Motor neuron (in vitro differentiated cells): ENCODE measurements at places on chromosomes 11 and 22. TPM values are rescaled to one million over a fixed set of nuclear protein-coding genes. Genes with fewer than 3 reads are reported as not detected.

DNA sequence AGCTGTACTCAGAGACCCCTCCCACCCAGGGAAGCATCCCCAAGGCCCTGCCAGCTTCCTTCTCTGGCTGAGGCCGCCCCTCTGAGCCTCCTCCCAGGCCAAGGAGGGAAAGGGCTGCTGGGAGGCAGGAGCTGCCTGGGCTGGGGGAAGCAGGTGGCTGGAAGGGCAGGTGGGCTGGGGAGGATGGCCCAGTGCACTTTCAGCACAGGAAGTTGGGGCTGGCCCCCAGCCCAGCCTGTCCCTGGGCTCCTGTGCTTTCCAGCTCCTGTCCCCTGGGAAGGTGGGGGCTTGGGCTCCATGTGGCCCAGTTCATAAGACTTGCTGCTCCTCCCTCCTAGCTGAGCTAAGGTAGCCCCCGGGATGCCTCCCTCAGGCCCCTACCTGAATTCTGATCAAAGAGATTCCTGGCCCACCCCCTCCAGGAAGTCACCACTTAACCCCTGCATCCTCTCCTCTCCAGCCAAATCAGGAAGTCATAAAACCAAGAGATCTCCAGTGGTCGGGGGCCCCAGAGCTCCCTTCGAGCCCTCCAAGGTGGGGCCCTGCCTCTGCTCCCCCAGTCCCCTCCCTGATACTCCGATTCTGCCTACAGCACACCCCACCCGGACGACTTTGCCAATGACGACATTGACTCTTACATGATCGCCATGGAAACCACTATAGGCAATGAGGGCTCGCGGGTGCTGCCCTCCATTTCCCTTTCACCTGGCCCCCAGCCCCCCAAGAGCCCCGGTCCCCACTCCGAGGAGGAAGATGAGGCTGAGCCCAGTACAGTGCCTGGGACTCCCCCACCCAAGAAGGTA lies 4.9 kb downstream of the PPP1CA start:
- no peak for ATAC-seq

MYO7A gene
- 2.9 and 4.0 TPM in 2 replicates for total RNA-seq

GRCh38 chr22:31400023-31400397 lies 606 bp downstream of the DRG1 start:
- ATAC-seq = no peak

DNA sequence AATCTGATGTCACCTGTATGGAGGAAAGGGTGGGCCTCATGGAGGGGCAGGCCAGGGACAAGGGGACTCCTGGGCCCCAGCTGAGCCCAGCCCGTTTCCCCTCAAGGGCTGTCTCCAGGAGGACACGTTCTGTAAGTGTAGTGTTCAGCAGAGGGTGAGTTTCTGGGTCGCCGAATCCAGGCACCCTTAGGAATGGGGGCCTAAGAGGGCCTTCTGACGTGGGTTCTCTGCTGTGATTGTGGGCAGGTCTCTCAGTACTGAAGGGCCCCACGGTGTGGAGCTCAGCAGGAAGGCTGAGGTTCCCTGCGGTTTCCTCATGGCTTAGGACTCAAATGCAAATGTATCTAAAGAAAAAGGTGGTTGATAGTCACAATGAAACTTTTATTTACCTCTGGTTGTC lies 6.5 kb downstream of the PTDSS2 start:
- ATAC-seq = no peak

DNA sequence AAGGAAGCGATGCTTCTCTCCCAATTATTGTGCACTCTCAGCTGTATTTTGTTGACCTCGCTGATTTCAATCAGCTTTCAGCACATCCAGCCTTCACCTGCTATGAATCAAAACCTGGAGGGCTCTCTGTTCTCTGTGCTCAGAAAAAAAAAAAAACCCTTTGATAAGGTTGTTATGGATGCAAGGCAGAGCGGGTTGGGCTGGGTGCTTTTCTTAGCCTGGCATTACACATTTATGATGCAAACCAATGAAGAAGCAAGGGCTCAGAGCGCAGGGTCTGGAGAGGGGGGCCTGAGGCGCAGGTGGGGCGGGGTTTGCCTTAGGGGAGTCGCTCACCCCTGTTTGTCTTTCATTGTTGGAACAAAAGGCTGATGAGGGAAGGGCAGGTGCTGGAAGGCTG lies 86.0 kb upstream of the CADM1 start:
- ATAC-seq = peak; percentile 69

- ATAC-seq = no peak
Observed at GRCh38 chr22:23875801-23876200, 18.1 kb downstream of the SLC2A11 start.

- peak; percentile 71 for ATAC-seq
Observed at GRCh38 chr11:19553683-19554333, 158.8 kb upstream of the NAV2 start.

DNA sequence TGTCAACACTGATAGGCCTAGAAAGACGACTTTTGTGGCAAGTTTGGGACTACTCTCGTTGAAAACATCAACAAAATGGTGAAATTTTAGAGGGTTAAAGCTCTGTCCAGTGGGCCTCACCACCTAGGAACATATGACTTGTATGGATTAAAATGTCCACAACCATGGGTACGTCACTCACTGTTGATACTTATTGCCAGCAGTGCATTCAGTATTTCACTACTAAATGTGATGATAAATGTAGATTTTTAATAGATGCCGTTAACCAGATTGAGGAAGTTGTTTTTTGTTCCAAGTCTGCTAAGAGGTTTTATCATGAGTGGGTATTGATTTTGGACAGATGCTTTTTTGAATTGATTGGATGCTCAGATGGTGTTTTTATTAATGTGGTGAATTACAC lies 33.7 kb downstream of the POLD3 start:
- no peak for ATAC-seq

DNA sequence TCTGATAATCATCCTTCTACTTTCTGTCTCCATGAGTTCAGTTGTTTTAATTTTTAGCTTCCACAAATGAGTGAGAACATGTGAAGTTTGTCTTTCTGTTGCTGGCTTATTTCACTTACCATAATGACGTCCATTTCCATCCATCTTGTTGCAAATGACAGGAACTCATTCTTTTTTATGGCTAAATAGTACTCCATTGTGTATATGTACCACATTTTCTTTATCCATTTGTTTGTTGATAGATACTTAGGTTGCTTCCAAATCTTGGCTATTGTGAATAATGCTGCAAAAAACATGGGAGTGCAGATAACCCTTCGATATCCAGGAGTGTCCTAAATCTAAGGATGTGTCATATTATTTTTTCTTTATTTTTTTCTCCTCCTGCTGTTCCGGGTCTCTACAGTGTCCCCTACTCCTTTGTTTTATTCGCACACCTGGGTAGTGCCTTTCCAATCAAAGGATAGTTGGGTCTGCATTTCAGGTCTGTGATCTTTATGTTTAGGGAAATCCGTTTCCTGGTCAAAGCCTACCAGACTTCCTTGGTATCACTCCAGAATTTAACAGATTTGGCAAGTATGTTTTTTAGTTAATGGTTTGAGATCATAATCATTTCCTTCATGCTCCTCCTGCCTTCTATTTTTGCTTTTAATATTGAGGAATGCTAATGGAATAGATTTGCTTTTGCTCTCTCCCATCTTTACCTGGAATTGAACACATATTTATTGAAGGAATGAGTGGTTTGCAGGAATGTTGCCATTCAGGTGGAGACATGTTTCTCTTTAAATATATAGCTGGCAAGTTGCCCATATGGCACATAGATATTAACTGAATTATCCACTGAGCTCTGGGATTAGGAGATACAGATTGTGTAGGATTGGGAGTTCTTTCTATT lies 53.7 kb downstream of the ARHGEF12 start:
- ATAC-seq = no peak

C1QTNF4 gene
- 0.54 TPM in 1 of 2 replicates, not detected in the other for total RNA-seq

GRCh38 chr22:47657224-47657623 lies 894.8 kb downstream of the TBC1D22A start:
- ATAC-seq = no peak

GRCh38 chr22:49229483-49230193 lies 598.0 kb downstream of the BRD1 start:
- no peak for ATAC-seq

SYT9 gene
- 3.9 and 4.1 TPM in 2 replicates for total RNA-seq

- ATAC-seq = no peak
Observed at GRCh38 chr11:2797741-2798361, 87.7 kb downstream of the CDKN1C start.

- ATAC-seq = no peak
Observed at GRCh38 chr11:120682866-120683265, 171.3 kb downstream of the GRIK4 start.
